ENCODE measurements at places on chromosomes 13 and 19. TPM values are rescaled to one million over a fixed set of nuclear protein-coding genes. Genes with fewer than 3 reads are reported as not detected.
A peak's percentile ranks its signal among the peaks of the same experiment; 100 is the strongest.

The FGF22 gene
- total RNA-seq: 5.1 TPM

DNA sequence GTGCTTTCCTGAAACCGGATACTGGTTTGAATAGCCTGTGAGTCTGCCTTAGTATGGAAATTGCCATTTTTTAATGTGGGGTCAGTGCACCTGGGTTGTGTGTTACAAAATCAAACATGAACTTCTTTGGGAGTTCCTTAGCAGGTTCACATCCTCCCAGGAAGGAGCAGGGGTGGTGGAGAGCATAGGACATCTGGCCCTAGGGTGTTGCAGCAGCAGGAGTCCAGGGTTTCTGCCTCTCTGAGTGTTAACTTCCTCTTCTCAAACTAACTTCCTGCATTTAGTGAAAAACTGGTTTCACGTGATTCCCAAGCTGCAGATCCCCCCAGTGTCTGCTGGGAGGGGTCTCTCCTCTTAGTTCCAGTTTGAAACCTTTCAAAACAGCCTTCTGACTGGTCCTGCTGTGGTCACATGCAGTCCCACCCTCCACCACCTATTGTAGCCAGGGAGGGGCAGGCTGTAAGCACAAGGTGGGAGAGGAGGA lies 7.2 kb downstream of the RNASEH2B start:
- DNase-seq: no peak

GRCh38 chr19:1944916-1945561 lies 4.1 kb downstream of the CSNK1G2 start:
- no peak for DNase-seq

- no peak for DNase-seq
Observed at GRCh38 chr13:28093881-28094280, 6.5 kb downstream of the FLT3 start.

- DNase-seq: peak; percentile 46
Observed at GRCh38 chr19:37692956-37693620, 26.5 kb downstream of the ZNF607 start.

- DNase-seq: no peak
Observed at GRCh38 chr13:79307433-79307861, 98.6 kb downstream of the RBM26 start.
